ENCODE measurements at places on chromosomes 7 and 10.

GRCh38 chr7:95424716-95425115 is 10.1 kb downstream of the PON2 start:
- no peak for DNase-seq

DNA sequence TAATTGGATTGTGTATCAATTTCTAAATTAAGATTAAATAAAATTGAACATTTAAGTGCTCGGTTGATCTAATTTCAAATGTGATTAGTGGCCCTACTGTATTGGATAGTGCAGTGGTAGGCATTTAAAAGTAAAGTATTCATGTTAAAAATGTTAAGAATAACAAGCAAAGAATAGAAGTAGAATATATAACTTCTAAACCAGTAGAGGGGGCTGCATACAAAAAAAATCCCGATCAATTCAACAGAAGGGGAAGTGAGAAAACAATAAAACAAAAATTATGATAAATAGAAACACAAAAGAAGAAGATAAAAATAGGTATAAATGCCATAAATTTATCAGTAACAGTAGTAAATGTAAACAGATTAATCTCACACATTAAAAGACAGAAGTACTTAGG is 24.9 kb upstream of the WDFY4 start:
- DNase-seq = no peak

DNA sequence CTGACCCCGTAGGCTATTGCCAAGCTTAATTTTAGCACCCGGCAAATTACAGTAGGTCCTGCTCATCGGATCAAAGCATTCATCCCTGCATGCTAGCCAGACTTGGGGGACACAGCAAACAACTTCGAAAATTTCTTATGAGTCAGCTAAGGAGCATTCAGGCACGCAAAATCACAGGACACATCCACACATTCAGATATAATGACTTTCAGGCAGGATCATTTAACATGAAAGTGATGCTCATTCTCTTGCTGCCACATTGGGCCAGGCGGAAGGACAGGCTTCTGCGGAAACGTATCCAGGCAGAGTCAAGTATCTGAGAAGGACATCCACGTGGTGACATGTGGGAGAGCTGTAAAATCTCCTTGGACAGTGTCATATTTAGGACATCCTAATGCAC is 474.0 kb upstream of the NRP1 start:
- no peak for DNase-seq

DNA sequence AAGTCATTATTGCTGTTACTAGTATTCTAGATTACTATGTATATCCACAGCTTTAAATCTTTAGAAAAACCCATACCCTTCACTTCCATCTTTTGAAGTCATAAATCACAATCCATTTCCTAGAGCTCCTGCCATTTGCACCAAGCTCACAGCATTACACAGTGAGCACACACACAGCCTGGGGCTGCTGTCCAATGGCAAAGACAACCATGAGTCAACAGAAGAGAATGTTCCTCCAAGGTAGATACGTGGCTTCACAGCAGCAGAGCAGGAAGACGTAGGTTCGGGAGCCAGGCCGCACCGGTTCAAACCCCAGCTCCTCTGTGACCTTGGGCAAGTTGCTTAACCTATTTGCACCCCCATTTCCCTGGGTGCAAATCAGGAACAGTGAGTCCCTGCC is 234.6 kb downstream of the DIP2C start:
- DNase-seq = no peak

DNA sequence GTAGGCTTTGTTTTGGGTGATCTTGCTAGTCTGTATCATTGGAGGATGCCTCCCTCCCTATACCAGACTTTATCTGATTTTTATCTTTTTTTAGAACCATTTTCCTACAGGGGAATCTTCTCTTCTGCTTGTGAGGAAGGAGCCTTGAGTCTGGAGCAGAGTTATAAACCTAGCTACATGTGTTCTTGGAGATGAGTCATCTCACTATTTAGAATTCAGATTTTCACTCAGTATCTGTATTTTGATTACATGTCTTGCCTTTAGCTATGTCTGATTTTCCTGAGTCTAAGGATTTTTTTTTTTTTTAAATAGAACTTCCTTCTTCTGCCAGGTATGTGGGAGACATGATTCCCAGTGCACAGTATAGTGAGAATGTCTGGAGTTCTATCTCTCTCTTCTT is 211.6 kb upstream of the MBL2 start:
- DNase-seq = no peak

DNA sequence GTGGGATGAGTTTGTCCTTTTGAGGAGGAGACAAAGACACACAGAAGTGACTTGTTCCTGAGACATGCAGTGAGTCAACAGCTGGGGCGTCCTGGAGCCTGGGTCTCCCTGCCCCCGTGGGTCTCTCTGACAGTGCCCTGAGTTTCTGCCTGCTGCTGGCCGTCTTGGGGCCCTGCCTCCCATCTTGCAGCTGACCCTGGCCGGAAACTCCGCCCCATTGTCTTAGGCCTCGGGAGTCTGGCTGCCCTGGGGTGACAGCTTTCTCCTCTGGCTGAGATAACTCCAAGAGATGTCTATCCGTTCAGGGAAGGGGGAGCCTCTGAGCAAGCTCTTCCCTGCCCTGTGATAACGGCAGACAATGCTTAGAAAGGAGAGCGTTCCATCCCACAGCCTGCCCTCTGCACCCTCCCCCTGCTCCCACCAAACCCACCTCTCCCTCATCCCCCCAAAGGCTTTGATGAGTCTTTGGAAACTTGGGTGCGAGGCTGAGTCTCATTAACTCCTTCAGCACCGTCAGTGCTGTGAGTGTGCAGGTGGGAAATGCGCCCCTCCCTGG is 69.5 kb upstream of the PODXL start:
- no peak for DNase-seq

- DNase-seq = no peak
Observed at GRCh38 chr7:77428777-77429231, 12.7 kb upstream of the GSAP start.

DNA sequence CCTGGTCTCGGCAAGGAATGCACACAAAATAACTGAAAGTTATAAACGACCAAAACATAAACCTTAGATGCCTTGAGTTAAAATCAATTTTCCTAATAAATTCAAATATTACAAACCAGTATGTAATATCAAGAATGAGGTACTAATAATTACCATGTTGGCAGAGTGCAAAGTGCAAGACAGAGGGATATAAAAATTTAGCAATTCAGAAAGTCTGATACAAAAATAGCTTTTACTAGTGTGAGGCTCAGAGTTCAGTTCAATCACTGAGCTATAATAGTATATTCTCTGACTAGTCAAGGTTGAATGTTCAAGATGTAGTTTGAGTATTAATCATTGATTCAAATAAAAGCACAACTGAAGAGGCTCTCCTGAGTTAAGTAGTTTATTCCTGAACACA is 4.8 kb upstream of the AUTS2 start:
- no peak for DNase-seq

- DNase-seq = no peak
Observed at GRCh38 chr10:71323407-71323806, 4.3 kb downstream of the SLC29A3 start.

DNA sequence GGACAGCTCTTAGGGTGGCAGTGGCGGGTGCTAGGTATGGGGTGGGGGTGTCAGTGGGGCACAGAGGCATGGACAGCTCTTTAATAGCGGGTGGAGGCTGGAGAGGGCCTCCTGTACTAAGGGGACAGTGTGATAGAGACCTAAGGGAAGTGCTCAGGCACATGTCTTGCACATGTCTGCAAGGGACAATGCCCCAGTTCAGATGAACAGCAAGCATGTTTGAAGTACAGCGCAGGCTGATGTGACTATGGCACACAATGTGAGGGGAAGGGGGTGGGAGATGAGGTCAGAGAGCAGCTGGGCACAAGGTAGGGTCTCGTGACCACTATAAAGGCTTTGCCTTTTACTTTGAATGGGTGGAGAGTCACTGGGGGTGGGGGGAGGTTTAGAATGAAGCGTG is 3.5 kb downstream of the GIMAP8 start:
- no peak for DNase-seq

DNA sequence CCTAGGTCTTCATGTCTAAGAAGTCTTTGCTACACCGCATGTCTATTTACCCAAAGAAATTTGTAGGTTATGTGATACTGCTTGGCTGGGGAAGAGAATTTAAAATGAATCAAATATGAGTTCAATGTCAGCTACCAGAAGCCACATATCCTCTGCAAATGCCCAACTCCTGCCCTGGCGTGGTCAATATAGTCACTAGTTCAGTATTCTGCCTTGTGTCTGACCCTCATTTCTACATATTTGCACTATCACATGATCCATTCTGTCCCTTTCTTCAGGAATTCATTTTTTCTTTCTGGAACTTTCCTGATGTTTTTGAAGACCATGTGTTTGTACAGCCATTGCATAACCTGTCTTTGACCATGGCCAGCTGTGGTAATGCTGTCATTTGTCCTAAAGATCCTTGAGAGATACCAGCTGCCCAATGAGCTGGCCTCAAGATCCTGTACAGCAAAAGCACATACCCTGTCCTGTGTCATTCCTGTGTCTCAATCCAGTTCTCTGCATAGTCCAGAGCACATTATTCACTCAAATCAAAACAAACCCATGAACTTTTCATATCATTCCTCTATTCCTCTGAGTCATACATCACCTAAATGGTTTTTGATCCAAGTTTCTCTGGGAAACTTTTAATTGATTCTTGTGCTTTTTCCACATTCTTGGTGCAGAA is 524.5 kb downstream of the PARD3 start:
- DNase-seq = no peak

DNA sequence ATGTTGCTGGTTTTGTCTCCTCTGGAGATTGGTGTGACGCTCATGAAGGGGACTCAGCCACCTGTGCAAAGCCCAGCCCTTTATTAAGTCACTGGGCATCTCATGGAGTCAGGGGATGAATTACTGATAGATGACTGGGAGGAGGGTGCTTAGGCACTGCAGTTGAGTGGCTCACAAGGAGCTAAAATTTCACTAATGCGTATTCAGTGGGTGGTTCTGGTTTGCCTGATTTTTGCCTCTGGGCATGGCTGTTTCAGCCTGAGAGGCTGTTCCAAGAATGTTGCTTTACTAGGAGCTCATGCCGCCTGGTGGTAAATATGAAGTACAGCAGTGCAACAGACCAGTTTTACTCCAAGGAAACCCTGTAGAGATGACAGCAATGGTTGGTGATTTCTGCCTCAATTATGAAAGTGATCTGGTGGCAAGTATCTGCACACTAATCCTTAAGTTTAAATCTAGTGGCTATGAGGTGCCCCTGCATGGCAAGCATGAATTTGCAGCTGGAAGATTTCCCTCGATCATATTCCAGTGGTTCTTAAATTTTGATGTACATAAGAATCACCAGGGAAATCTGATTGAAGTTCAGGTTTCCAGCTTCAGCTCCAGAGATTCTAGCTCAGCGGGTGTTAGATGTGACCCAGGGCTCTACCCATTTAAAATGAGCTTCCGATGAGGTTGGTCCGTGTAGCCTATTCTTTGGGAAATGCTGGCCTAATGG is 19.9 kb downstream of the ACTA2 start:
- peak; percentile 21 for DNase-seq

DNA sequence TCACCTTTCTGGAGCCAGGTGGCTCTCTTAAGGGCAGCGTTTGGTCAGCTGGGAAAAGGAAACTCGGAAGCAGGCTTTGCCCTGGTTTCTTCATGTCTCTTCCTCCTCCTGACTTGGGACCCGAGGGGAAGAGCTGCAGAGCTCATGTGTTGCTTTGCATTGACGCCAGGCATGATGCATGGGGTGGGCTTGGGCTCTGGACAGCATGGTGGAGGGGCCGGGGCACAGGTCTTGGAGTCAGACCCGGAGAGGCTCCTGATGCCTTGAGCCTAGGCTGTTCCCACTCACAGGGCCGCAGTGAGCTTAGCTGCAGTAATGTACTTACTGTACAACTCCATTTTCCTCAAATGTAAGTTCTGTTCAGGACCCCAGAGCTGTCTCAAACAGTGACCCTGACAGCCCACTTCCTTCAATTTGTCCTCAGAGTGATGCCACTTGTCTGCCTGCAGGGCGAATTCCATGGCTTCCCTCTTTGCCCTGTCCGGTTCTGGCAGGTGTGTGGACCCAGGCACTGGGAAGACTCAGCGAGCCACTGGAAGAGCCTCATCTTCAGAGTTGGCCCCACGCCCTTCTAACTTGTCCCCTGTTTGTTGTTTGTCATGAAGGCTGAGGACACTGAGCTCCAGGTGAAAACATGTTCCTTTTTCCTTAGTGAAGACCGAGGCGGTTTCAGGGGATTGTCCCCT is 50.2 kb downstream of the ZNF467 start:
- no peak for DNase-seq

- no peak for DNase-seq
Observed at GRCh38 chr7:135709508-135709907, 18.5 kb downstream of the SLC13A4 start.

DNA sequence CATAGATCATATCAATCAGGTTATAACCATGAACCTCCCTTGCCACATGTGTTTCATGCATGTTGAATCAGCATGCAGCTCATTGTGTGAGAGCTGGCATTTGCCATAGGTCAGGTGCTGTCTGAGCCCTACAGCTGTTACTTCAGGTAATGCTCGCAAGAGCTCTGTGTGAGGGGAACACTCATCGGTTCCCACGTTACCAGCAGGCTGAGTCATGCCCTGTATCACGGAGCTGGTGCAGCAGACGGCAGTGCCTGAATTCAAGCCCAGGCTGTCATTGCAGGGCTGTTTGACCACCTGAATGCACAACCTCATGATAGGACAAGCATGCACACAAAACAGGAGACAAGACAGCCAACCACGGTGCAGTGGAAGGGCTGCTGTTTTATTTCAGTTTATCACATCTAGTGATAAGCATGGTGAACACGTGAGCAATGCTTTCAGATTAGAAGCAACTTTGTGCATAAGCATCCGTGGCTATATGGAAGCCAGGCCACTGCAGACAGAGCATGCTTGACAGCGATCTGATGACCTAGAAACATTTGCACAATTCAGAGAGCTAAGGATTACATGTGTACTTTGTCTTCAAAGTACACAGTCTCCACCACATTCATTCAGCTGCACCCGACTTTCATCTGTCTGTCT is 56.4 kb upstream of the PFKP start:
- DNase-seq = no peak

DNA sequence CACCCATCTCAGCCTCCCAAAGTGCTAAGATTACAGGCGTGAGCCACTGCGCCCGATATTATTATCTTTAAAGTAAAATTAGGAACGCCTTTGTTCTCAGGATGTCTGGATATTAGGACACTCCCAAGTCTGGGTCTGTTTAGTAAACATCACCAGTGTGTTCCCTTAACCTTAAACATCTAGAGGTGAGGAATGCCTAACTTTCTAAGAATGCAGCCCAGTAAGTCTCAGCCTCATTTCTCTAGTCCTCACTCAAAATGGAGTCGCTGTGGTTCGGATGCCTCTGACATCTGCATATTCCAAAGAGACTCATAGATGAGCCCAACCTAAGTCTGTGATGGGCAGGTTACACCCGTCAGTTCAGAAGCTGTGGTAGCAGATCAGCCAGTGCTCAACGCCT is 4.3 kb upstream of the INSYN2A start:
- no peak for DNase-seq

DNA sequence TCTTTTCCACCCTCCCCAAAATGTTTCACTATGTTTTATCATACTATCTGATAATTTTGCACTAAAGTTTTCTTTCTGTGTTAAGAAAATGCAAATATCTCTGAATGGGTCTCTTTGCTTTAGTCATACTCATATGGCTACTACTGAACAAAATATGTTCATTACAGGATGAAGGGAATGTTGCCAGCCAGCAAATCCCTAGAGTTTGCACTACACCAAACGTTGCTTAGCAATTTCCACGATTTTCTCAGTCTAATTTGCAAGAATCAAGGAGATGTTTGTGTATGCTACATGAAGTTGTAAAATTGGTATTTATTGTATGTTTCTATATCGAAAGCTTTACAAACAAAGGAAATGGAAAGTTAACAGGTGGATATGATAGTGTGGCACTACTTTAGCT is 10.6 kb upstream of the MAGI2 start:
- DNase-seq = no peak

Data from GM19239 (cell line).